ENCODE measurements at places on chromosomes 7 and 10.

GRCh38 chr10:75480374-75480773 lies 49.0 kb downstream of the LRMDA start:
- DNase-seq: no peak

GRCh38 chr10:87613751-87614150 lies 45.9 kb upstream of the PAPSS2 start:
- no peak for DNase-seq

GRCh38 chr10:93071177-93071472 lies 2.6 kb upstream of the CYP26A1 start:
- DNase-seq: no peak

DNA sequence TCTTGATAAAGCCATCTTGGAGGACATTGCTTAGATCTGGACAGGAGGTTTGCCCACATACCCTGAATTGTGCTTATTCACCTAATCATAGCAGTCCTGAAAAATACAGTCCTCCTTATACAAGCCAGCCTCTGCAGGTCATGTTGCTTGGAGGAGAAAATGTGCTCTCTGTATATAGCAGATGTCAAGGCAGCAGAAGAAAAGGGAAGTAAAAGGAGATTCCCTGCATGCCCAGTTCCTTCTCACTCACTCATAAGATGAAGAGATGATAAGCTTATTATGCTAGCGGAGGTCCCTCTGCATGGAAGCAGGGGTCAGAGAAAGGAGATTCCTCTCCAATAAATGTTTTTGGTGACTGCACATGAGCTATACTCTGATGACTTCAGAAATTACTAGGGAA lies 458.8 kb upstream of the ZMIZ1 start:
- no peak for DNase-seq
